T-helper 17 cell (primary cell): ENCODE measurements at places on chromosomes 12 and 14. TPM values are rescaled to one million over a fixed set of nuclear protein-coding genes. Genes with fewer than 3 reads are reported as not detected.

DNA sequence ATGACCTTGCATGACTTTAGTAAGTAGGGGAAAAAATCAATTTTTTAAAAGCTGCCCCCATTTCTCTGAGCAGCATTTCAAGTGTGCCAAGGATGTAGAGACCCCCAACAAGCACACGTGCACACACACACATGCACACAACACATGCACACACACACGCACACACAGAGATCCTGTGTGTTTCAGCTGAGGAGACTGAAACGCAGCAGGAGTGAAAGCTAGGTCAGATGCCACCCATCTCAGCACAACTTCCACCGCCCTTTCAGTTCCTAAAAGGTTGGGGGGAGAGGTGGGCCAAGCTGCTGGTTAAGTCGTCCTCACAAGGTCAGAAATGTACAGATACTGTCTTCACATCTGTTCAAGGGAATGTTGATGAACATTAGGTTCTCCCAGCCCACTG, 13.9 kb downstream of the MYL2 start:
- no peak for DNase-seq
- H3K4me1 ChIP-seq: peaks cover 9% of the 10 kb centered on the region
- H3K27ac ChIP-seq: no peak overlapping the region
- peaks cover 6% of the 10 kb centered on the region for H3K36me3 ChIP-seq
- H3K4me3 ChIP-seq: no peak overlapping the region

DNA sequence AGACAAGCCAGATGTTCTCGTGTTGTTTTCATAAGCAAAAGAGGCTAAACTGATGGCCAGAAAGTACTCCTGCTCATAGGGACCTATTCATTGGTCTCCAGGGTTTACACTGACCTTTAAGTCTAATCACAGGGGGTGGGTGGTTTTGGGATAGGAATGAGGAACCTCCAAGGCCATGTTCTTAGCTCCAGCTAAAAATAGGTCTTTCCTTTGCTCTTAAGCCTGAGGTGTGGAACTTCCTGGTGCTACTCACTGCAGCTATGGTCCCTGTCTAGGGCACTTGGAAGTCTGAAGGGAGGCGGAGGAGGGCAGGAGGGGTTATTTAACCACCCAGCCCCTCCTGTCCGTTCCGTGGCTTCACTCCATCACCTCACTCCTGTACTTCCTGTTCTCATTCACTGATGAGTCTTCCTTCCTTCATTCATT, 18.6 kb downstream of the GPRC5A start:
- no peaks in the 10 kb centered on the region for H3K36me3 ChIP-seq
- no peak for DNase-seq
- H3K4me3 ChIP-seq: no peak overlapping the region
- peak overlapping the region; percentile 34 for H3K27ac ChIP-seq

DNA sequence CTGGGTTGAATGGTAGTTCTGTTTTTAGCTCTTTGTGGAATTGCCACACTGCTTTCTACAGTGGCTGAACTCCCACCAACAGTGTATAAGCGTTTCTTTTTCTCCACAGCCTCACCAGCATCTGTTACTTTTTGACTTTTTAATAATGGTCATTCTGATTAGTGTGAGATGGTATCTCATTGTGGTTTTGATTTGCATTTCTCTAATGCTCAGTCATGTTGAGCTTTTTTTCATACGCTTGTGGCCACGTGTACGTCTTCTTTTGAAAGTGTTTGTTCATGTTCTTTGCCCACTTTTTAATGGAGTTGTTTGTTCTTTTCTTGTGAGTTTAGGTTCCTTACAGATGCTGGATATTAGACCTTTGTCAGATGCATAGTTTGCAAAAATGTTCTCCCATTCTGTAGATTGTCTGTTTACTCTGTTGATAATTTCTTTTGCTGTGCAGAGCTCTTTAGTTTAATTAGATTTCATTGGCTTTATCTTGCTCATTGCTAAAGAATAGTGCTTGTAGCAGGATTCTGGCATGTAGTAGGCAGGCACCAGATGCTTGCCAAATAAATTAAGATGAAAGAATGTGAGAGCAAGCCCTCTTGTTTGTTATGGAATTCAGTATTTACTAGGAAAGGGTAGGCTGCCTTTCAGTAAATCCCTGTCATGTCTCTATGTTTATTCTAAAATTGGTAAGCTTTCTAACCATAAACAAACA, 86.8 kb downstream of the PDE3A start:
- H3K36me3 ChIP-seq: no peaks in the 10 kb centered on the region
- H3K4me3 ChIP-seq: no peak overlapping the region
- no peaks in the 10 kb centered on the region for H3K4me1 ChIP-seq

DNA sequence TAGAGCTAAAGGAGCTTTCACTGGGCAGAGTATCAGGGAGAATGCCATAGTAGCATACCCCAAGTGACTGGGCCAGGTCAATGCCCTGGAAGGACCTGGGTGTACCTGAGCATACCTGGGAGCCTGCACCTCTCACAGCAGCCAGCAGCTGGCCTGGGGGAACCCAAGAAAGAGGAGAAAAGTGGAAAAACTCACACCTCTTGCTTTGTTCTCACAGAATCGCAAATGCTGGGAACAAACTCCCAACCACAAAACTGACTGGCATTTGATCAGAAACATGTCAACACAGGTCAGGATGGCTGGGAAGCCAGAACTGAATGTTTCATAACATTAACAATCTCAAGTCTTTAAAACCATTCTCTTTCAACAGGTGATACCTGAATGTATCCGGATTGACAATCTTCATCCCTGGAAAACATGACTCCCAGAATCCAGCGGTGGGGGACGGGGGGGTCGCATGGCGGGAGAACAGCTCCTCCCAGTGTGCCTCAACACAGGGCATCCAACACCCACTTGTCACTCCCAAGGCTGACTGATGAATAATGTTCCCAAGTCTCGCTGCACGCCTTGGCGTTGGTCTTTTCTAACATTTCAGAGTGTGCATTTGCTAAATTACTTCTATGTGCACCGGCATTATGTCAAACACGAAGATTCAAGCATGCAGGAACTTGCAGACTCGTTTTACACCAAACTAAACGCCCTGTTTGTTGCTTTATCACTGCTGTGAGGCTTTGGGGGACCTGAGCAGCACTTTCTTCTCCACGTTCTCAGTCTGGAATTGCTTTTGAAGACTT, 7.9 kb downstream of the FOXN3 start:
- H3K4me1 ChIP-seq: peaks cover 28% of the 10 kb centered on the region
- H3K27me3 ChIP-seq: no peaks in the 10 kb centered on the region
- H3K27ac ChIP-seq: peak overlapping the region; percentile 59
- DNase-seq: no peak
- H3K4me3 ChIP-seq: no peak overlapping the region

DNA sequence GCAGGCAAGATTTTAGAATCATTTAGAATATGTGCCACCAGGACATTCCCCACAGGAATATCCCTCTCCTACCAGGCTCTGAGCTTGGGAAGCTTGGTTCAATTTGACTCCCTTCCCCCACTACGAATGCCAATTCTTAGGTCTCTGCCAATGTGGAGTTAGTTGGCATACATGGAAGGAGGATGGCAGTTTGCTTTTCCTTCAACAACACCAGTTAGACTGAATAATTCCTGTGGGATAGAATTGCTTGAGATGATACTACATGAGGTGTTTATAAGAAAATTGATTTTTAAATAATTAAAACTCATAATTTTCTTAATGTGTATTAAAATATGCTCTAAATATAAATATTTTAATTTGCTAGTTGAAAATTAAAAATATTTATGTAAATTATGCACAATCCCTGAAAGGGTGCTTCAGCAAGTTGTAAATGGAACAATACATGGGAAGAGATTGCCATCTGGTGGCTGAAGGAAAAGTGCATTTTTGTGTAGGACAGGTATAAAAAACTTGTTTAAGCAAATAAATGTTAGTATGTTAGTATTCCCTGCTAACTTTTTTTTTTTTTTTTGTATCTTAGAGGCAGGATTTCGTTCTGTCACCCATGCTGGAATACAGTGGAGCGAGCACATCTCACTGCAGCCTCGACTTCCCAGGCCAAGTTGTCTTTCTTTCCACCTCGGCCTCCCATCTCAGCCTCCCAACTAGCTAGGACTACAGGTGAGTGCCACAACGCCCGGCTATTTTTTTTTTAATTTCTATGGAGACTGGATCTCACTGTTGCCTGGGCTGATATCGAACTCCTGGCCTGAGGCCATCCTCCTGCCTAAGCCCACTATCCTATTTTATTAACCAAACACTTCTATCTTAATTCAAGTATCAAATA, 25.8 kb upstream of the STRAP start:
- H3K27ac ChIP-seq: no peak overlapping the region
- H3K36me3 ChIP-seq: no peaks in the 10 kb centered on the region
- H3K4me3 ChIP-seq: no peak overlapping the region
- DNase-seq: peak; percentile 18
- H3K4me1 ChIP-seq: peaks cover 2% of the 10 kb centered on the region

- H3K36me3 ChIP-seq: peaks cover 3% of the 10 kb centered on the region
- H3K27me3 ChIP-seq: peaks cover 6% of the 10 kb centered on the region
- DNase-seq: no peak
- H3K4me3 ChIP-seq: no peak overlapping the region
These were observed 38.1 kb upstream of the SLC2A13 start for GRCh38 chr12:40144023-40144422.

- no peaks in the 10 kb centered on the region for H3K27me3 ChIP-seq
- H3K27ac ChIP-seq: peak overlapping the region; percentile 94
- peaks cover 12% of the 10 kb centered on the region for H3K4me1 ChIP-seq
- DNase-seq: no peak
These were observed 46.3 kb upstream of the PTGDR start for GRCh38 chr14:52220924-52221811.

DNA sequence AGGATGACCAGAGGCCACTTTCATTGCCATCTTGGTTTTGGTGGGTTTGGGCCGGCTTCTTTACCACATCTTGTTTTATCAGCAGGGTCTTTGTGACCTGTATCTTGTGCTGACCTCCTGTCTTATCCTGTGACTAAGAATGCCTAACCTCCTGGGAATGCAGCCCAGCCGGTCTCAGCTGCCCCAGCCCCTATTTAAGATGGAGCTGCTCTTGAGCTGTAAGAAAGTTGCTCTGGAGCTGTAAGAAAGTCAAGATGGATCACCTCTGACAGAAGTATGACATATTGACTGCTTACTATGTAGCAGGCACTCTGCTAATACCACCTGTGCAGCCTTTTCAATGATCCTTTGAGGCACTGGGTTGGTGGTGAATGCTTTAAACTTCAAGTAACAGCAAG, 52.1 kb downstream of the RIN3 start:
- peaks cover 2% of the 10 kb centered on the region for H3K36me3 ChIP-seq
- no peak overlapping the region for H3K27ac ChIP-seq
- no peaks in the 10 kb centered on the region for H3K27me3 ChIP-seq
- H3K4me1 ChIP-seq: peaks cover 2% of the 10 kb centered on the region

STRAP gene
- total RNA-seq: 108 TPM

DNA sequence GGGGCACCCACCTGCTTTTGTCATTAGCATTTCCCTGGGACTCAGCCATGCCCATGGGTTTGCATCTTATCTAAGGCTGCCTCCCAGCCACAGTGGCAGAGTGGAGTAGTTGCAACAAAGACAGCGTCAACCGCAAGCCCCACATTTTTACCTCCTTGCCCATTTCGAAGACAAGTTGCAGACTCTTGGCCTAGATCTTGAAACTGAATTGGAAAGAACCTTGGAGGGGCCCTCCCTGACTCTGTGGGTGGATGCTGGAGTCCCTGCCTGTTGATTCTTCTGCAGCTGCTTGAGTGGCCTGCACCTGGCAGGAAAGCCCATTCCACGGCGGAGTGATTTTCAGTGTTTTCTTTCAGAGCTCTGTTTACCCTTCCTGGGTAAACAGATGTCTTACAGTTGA, 309.0 kb downstream of the VRK1 start:
- DNase-seq: no peak
- peaks cover 34% of the 10 kb centered on the region for H3K27me3 ChIP-seq
- no peaks in the 10 kb centered on the region for H3K4me1 ChIP-seq
- no peak overlapping the region for H3K4me3 ChIP-seq
- H3K27ac ChIP-seq: no peak overlapping the region

- peak overlapping the region; percentile 99 for H3K4me3 ChIP-seq
- peak overlapping the region; percentile 94 for H3K27ac ChIP-seq
- H3K27me3 ChIP-seq: no peaks in the 10 kb centered on the region
- DNase-seq: no peak
- peaks cover 22% of the 10 kb centered on the region for H3K4me1 ChIP-seq
- H3K36me3 ChIP-seq: no peaks in the 10 kb centered on the region
These were observed 1.7 kb downstream of the TPCN1 start for GRCh38 chr12:113222730-113223531.

C3AR1 gene
- 3.9 TPM for total RNA-seq

- H3K27me3 ChIP-seq: no peaks in the 10 kb centered on the region
- peak overlapping the region; percentile 98 for H3K4me3 ChIP-seq
- H3K36me3 ChIP-seq: peaks cover 2% of the 10 kb centered on the region
- H3K4me1 ChIP-seq: peaks cover 29% of the 10 kb centered on the region
- DNase-seq: no peak
These were observed 966 bp downstream of the BICD1 start for GRCh38 chr12:32107359-32108267.

FAM90A1 gene
- 0.65 TPM for total RNA-seq

GRCh38 chr12:40327535-40327934, 102.7 kb downstream of the LRRK2 start:
- H3K27me3 ChIP-seq: no peaks in the 10 kb centered on the region
- DNase-seq: no peak
- peaks cover 2% of the 10 kb centered on the region for H3K4me1 ChIP-seq
- H3K27ac ChIP-seq: no peak overlapping the region
- H3K36me3 ChIP-seq: no peaks in the 10 kb centered on the region

GRCh38 chr12:99110868-99111267, 465.8 kb downstream of the APAF1 start:
- no peaks in the 10 kb centered on the region for H3K36me3 ChIP-seq
- H3K27ac ChIP-seq: no peak overlapping the region
- DNase-seq: no peak
- H3K4me1 ChIP-seq: no peaks in the 10 kb centered on the region

DNA sequence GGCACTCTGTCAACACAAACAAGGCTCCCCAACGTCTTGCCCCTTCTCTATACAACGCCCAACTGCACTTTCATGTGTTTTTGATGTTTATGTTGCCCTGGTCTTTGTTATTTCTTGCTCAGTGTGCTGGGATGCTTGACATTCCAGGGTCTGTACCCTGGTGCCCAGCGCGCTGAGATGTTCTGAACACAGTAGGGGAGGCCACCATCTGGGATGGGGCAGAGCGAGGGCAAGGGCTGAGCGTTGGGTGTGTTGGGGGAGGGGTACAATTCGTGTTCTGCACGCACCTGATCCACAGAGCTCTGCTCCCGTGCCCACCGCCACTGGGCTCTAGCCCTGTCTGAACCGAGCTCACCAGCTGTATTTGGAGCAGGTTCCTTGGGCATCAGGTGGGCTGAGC, 52.9 kb downstream of the ISCA2 start:
- no peak overlapping the region for H3K4me3 ChIP-seq
- no peak for DNase-seq
- H3K4me1 ChIP-seq: peaks cover 2% of the 10 kb centered on the region
- peaks cover 2% of the 10 kb centered on the region for H3K36me3 ChIP-seq
- peaks cover 18% of the 10 kb centered on the region for H3K27me3 ChIP-seq

- H3K4me3 ChIP-seq: peak overlapping the region; percentile 86
- peak overlapping the region; percentile 92 for H3K27ac ChIP-seq
- H3K36me3 ChIP-seq: peaks cover 3% of the 10 kb centered on the region
- peaks cover 34% of the 10 kb centered on the region for H3K4me1 ChIP-seq
These were observed 10.2 kb downstream of the OR6S1 start for GRCh38 chr14:20631023-20631879.

GRCh38 chr12:87728931-87729593, 300.1 kb downstream of the C12orf50 start:
- H3K36me3 ChIP-seq: no peaks in the 10 kb centered on the region
- H3K27ac ChIP-seq: no peak overlapping the region
- H3K27me3 ChIP-seq: no peaks in the 10 kb centered on the region
- no peak for DNase-seq
- no peaks in the 10 kb centered on the region for H3K4me1 ChIP-seq
- H3K4me3 ChIP-seq: no peak overlapping the region
